ENCODE measurements at places on chromosomes 12 and 14.

- peak; percentile 57 for DNase-seq
These were observed 234.0 kb downstream of the SPTSSA start for GRCh38 chr14:34227834-34228649.

DNA sequence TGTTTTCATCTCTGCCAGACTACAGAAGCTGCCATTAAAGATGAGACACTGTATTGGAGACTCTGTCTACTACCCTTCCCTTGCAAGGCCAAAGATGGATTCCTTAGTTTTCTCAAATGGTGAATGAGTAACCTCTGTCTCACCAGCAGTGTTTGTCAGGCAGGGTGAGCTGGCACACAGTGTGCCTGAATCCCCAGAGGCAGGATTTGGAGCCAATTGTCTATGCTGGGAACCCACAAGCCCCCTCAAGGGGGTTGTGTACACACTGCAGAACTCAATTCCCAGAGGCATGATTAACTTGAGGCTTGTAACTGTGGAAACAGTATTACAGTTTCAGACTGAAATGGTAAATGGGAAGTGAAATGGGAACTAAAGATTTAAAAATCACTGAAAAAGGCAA lies 136.8 kb upstream of the PTPRB start:
- no peak for DNase-seq

GRCh38 chr14:70807898-70808415 lies 1.4 kb downstream of the MAP3K9 start:
- peak; percentile 47 for DNase-seq

- no peak for DNase-seq
These were observed 3.3 kb downstream of the OR10AD1 start for GRCh38 chr12:48199774-48200221.

DNA sequence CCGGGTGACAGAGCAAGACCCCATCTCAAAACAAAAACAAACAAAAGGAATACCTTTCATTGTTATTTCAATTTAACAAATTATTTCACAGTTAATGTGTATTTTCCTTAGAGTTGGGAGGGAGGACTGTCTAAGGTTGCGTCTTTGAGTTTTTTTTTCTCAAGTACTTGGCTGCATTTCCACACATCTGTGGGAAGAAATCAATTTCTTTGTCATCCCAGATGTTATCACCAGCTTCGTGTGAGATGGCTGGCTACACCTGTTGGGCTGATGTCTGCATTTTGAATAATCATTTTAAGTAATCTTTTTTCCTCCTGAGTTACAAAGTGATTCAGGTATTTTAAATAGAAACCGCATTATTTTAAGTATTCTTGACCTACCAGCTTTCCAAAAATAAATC lies 59.4 kb downstream of the EML1 start:
- no peak for DNase-seq

DNA sequence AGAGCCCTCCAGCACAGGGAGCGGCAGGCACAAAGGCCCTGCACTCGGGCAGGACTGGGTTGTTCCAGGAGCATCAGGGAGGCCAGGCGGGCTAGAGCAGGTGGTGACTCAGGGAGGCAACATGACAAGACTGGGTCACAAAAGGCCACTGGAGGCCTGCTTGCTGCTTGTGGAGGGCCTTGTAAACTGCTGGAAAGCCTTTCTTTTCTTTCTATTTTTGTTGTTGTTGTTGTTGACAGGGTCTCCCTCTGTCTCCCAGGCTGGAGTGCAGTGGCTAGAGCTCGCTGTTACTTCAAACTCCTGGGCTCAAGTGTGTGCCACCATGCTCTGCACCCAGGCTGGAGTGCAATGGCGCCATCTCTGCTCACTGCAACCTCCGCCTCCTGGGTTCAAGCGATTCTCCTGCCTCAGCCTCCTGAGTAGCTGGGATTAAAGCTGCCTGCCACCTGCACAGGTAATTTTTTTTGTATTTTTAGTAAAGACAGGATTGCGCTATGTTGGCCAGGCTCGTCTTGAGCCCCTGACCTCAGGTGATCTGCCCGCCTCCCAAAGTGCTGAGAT lies 11.8 kb upstream of the RCOR1 start:
- no peak for DNase-seq

DNA sequence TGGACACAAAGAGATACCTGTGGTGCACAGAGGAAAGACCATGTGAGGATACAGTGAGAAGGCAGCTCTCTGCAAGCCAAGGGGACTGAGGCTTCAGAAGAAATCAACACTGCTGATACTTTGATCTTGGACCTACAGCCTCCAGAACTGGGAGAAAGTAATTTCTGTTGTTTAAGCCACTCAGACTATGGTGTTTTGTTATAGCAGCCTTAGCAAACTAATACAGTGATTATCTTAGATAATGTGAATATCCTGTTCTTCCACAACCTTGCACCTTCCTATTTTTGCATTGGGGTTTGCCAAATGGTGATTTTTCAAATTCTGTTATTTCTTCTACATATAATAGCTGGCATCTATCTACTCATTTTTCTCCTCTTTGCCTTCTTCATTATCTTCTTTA lies 8.2 kb upstream of the C14orf93 start:
- DNase-seq, result no peak

- no peak for DNase-seq
These were observed 18.6 kb downstream of the JAG2 start for GRCh38 chr14:105150026-105150367.

DNA sequence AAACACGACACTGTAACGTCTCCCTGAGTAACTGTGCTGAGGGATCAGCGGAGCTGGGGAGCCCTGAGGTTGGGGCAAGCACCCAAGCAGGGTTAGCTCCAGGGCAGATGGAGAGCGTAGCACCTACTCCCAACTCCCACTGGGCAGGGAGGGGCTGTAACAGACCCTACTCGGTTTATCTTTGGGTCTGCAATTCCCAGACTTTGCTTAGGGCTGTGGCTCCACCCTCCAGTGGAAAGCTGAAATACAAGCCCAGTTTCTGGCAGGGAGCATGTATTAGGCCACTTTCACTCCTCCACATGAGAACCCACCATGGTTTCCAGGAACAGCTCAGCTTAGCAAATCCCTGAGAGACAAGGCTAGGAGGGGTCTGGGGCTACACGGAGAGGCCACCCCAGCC lies 17.3 kb upstream of the TC2N start:
- no peak for DNase-seq

- DNase-seq, result no peak
These were observed 16.4 kb downstream of the NAV3 start for GRCh38 chr12:77847060-77847541.

- no peak for DNase-seq
These were observed 29.8 kb upstream of the STRAP start for GRCh38 chr12:15852383-15852782.

- no peak for DNase-seq
These were observed 12.4 kb downstream of the SEC23A start for GRCh38 chr14:39090548-39091111.

DNA sequence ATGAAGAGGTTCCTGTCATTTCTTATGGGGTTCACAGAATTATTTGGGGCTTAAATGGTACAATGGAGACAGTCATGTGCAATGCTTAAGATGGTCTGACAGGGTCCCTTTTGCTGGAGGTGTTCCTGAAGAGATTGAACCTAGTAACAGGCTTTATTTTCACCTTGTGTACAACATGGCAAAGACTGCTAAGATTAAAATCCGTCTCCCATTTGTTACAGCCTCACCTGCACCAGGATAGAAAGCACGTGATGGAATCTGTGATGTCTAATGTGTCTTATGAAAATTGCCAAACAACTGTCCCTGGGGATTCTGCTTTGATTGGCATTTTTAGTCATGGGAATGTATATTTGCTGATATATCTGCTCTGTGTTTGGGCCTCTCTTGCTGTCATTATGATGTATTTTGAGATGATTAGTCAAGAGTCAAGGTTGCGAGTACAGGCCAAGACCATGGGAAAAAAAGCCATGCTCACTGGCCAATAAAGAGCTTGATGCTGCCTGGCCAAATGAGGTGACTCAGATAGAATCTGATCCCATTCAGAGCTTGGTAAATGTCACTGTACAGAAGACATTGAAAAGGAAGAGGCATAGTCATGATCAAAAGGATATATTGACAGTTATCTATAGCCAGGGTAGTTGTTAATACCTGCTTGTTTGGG lies 96.1 kb downstream of the FLRT2 start:
- DNase-seq, result no peak

DNA sequence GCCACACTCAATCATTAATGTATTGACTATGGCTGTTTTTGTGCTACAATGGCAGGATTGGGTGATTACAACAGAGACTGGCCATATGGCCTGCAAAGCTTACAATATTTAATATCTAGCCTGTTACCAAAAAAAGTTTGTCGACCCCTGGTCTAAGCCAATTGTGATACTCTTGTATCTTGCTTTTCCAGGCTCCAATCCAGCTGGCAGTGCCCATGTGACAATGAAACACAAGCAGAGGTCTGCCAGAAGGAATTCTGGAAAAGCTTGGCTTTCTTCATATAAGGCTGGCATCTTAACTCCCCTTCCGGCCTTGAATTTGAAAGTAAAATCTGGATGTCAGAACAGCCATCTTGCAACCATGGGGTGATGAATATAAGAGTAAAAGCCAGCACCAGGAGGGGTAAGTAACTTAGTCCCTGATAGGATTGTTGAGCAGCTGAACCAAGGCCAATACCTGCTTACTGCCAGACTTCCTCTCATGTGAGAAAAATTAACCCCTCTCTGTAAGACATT lies 458.7 kb downstream of the TMTC2 start:
- DNase-seq, result no peak

- DNase-seq, result no peak
These were observed 313.2 kb downstream of the PCNX1 start for GRCh38 chr14:71220462-71220861.

GRCh38 chr12:39440101-39440500 lies 2.8 kb downstream of the KIF21A start:
- no peak for DNase-seq

DNA sequence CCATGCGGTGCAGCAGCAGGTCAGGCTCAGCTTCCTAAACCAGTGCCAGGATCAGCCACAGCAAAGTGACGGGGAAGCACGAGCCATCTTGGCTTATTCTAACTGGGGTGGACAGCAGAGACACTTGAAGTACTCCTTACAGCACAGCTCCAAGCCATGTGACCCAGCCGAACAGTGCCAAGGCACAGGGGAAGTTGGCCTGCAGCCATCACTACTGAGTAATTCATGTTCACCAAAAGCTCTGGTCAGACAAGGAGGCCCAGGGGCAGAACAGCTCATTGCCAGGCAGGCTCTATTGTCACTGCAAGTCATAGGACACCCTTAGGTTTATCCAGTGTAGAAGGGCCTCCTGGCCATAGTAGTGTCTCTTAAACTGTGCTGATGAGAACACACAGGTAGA lies 23.4 kb upstream of the SLC35F4 start:
- DNase-seq, result no peak

GRCh38 chr14:30638926-30639325 lies 16.8 kb downstream of the SCFD1 start:
- no peak for DNase-seq

DNA sequence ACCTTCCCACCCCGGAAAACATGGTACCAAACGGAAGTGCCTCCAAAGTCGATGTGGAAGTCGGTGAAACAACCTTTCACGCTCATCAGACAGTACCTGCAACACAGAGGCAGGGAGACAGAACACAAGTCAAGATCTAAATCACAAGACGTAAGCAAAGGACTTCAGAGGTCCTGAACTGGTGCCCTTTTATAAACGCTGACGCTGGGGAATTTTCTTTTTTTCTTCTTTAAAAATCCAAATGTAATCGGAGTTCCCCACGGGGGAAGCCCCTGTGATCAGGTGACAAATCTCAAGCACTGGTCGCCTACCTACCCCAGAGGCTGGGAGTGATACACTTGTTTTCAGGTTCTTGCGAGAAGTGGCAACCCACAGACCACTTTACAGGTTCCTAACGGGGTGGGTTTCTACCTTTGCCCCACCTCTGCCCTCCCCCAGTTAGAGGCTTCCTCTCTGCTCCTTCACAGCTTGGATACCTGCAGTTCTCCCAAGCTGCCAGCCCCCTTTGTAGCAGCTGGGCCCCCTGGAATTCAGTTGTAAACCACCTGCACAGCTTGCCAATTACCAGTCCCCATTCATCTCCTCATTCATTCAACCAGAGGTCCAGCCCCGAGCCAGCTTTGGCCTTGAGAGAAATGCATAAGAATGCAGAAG lies 46.2 kb downstream of the KDM2B start:
- DNase-seq, result no peak

- DNase-seq, result no peak
These were observed 42.3 kb upstream of the BATF start for GRCh38 chr14:75479770-75480600.

DNA sequence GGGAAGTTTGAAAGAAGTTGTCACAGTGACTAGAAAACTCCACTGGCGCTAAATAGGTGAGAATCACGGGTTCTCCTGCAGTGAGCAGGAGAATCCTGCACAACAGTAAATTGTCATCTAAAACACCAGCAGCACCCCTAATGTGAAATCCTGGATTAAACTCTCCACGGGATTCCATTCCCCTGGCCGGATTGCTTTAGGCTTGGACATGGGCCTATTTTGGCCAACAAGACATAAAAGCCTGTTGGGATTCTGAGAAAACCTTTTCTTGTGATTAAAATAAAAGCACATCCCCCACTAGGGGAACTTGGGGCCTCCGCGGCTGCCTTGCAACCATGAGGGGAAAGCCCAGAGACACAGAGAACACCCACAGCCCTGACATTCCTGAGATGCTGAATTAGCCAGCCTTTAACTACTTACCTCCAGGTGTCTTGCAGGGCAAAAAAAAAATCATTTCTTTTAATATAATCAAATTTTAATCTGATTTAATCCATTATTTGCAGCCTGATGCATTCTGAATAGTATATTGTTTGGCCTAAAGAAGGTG lies 21.0 kb upstream of the TSPAN11 start:
- DNase-seq, result no peak

GRCh38 chr12:7729746-7730145 lies 17.4 kb downstream of the CLEC4C start:
- no peak for DNase-seq

- DNase-seq, result no peak
These were observed 23.4 kb downstream of the TSPAN8 start for GRCh38 chr12:71134405-71134804.

DNA sequence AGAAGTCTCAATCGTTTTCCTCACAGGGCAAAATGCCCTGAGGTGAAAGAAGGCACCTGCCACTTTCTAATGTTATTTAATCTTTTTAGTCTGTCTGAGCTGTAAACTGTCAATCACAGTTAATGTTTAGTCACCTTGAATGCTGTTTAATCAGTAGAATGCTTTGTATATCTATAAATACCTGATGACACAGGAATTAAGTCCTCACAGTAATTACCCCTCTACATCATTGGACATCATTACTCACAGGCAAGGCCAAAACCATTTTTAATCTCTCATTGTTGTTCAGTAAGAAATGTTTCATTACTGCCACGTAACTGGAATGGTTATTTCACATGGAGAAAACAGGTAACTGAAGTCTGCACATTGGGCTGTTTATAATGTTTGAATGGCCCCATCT lies 178.8 kb downstream of the EXOC5 start:
- DNase-seq, result no peak

- no peak for DNase-seq
These were observed 49.0 kb upstream of the SLC8A3 start for GRCh38 chr14:70237710-70238109.

GRCh38 chr12:59181196-59181777 lies 261.0 kb upstream of the LRIG3 start:
- no peak for DNase-seq
